ENCODE measurements at places on chromosomes 1 and 21. TPM values are rescaled to one million over a fixed set of nuclear protein-coding genes. Genes with fewer than 3 reads are reported as not detected.

The SPATA46 gene
- total RNA-seq: not detected

The RNU1-3 gene
- 3,030 TPM for total RNA-seq

The EPHB2 gene
- 20.7 TPM for total RNA-seq

The AMY1A gene
- not detected for total RNA-seq

The EEIG2 gene
- total RNA-seq: 36.3 TPM

The NEGR1 gene
- total RNA-seq: 22.2 TPM

The FAM167B gene
- total RNA-seq: 0.83 TPM

The FCRLB gene
- 1.1 TPM for total RNA-seq

The SYT2 gene
- total RNA-seq: not detected

The KRTAP12-2 gene
- not detected for total RNA-seq

The FAM110D gene
- total RNA-seq: not detected

The KCNJ15 gene
- total RNA-seq: 1.1 TPM

The PTGER3 gene
- 3.8 TPM for total RNA-seq

The ACBD3 gene
- 68.6 TPM for total RNA-seq

The MMP23B gene
- 9.8 TPM for total RNA-seq

The GBP5 gene
- 0.09 TPM for total RNA-seq

The NIBAN1 gene
- total RNA-seq: 52.6 TPM

The TMEM269 gene
- total RNA-seq: under 0.01 TPM

The SELE gene
- total RNA-seq: not detected

The CSDE1 gene
- 1,025 TPM for total RNA-seq

The RYR2 gene
- under 0.01 TPM for total RNA-seq

The LUZP1 gene
- 18.9 TPM for total RNA-seq

The SLC2A5 gene
- total RNA-seq: 10.7 TPM

The LCE2C gene
- total RNA-seq: not detected

The PTPRF gene
- 34.4 TPM for total RNA-seq

The WLS gene
- total RNA-seq: 109 TPM

The PPIAL4G gene
- total RNA-seq: not detected

The ETNK2 gene
- 2.3 TPM for total RNA-seq

The CCDC185 gene
- total RNA-seq: not detected
